ENCODE measurements at places on chromosomes 4 and X. TPM values are rescaled to one million over a fixed set of nuclear protein-coding genes. Genes with fewer than 3 reads are reported as not detected.

DNA sequence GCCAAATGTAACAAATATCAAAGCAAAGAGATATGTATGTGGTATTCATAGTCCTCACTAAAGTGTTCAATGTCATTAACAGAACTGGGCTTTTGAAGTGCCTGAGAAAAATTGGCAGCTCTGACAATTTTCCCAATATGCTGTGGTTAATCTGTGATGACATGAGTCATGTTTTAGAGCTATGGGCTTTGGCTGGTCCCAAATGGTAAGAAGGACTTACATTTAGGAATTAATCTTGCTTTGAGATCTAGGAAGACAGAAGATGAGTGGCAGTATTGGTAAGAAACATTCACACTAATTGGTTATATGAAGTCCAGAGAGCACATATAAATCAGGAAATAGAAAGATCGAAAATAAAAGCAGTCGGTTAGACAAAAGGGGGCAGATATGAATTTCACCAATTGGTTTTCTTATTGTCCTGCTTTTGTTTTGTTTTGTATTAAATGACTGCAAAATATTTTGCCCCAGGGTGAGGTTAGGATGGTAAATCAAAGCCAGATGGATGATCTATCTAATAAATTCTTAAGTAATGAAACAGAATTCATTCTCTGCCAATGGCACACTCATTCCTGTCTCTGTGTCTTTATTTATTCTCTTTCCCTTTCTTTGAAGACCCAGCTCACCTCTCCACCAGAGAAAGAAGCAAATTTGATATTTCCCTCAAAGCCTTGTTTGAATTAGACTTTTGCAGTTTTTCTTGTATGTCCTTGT, 993.1 kb downstream of the RPA4 start:
- no peak for DNase-seq

GRCh38 chr4:180542445-180543100, 1700.6 kb upstream of the TENM3 start:
- peak; percentile 18 for DNase-seq

GRCh38 chr4:125772680-125773079, 457.9 kb downstream of the FAT4 start:
- no peak for DNase-seq

GRCh38 chrX:10571260-10571659, 49.1 kb downstream of the MID1 start:
- peak; percentile 39 for DNase-seq

DNA sequence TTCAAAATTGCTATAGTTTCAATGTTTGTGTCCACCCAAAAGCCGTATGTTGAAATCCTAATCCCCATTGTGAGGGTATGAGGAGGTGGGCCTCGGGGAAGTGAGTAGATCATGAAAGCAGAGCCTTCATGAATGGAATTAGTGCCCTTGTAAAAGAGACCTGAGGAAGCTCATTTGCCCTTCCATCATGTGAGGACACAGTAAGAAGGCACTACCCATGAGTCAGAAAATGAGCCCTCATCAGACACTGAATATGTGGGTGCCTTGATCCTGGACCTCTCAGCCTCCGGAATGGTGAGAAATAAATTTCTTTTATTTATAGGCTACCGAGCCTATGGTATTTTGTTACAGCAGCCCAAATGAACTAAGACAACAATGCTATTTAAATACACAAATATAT, 57.7 kb upstream of the EFHC2 start:
- DNase-seq: no peak

DNA sequence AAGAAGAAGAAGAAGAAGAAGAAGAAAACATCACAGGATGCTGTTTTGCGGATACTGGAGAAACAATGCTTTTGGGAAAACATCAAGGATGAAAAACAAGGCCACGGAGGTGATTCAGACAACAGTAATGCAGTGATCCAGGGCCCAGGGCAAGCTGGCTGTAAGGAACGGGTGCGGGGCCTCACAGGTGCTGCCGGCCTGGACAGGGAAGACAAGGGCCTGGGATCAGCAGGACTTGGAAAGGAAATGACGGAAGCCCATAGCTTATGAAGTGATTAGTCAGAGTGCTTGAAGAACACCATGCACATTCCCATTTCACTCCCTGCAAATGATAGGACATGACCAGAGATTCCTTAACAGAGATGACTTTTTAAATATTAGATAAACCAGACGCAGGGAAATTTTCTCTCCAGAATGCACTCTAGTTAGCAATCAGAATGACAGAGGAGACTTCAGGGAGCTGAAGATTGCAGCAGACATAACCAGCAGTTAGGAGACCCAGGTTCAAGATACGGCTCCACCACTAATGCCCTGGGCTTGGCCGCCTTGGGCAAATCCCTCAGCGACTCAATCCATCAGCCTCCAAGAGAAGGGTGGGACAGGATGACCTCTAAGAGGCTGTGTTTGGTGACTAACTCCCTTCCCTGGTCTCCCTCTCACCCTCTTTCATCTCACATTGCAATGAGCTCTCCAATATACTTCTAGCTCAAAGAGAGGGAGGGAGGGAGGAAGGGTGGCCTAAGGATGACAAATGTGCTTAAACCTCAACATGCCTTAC, 54.1 kb downstream of the APBB2 start:
- peak; percentile 44 for DNase-seq

GRCh38 chrX:63922221-63922620, 137.2 kb upstream of the ARHGEF9 start:
- peak; percentile 47 for DNase-seq

DNA sequence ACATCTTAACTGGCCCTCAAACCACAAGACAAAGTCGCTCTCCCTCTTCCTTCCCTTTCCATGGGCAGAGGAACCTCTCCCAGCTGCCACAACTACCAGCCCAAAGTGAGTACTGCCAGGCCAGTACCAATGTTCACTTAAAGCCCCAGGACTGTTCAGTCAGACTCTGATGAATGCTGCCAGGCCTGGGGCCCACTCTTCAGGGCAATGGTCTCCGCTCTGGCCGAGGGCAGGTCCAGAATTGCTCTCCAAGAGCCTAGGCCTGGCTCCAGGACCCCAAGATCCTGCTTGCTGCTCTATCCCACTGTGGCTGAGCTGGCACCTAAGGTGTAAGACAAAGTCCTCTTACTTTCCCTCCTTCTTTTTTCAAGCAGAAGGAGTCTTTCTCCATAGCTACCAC, 790.9 kb downstream of the KLHL13 start:
- no peak for DNase-seq

GRCh38 chrX:3788494-3789233, 75.2 kb upstream of the PRKX start:
- no peak for DNase-seq

DNA sequence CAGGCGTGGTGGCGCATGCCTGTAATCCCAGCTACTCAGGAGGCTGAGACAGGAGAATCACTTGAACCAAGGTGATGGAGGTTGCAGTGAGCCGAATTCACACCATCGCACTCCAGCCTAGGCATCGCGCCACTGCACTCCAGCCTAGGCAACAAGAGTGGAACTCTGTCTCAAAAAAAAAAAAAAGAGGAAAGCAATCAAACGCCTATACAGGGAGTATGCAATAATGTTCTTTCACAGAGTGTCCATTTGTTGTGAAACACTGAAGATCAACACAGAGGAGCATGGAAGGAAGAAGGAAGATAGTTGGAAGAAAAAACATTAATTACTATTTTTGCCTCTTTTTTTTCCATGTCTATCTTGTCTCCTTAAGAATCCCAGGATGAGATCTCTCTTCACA, 113.4 kb downstream of the FBXO8 start:
- no peak for DNase-seq

- DNase-seq: no peak
These were observed 691 bp downstream of the MAGED1 start for GRCh38 chrX:51893931-51894696.

- DNase-seq: peak; percentile 2
These were observed 69.3 kb downstream of the NBDY start for GRCh38 chrX:56798339-56798711.

- no peak for DNase-seq
These were observed 178.3 kb downstream of the OPHN1 start for GRCh38 chrX:68254738-68255645.

- DNase-seq: no peak
These were observed 1.7 kb downstream of the PDGFC start for GRCh38 chr4:156969911-156970310.

GRCh38 chrX:133838761-133839676, 146.4 kb downstream of the GPC3 start:
- peak; percentile 43 for DNase-seq

DNA sequence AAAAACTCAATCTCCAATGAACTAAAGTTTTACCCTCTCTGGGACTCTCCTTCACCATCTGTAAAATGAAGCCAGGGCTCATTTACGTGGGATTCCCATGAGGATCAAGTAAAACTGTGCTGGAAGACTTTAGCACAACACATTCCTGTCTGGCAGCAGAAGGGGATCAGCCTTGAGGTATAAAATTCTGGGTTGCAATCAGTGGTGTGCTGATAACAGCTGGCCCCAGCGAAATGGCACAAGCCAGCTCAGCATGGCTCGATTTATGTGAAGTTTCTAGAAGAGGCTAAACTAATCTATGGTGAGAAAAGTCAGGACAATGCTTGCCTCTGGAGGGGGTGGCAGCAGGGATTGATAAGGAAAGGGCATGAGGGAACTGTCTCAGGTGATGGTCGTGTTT, 28.4 kb downstream of the ZNF630 start:
- no peak for DNase-seq

DNA sequence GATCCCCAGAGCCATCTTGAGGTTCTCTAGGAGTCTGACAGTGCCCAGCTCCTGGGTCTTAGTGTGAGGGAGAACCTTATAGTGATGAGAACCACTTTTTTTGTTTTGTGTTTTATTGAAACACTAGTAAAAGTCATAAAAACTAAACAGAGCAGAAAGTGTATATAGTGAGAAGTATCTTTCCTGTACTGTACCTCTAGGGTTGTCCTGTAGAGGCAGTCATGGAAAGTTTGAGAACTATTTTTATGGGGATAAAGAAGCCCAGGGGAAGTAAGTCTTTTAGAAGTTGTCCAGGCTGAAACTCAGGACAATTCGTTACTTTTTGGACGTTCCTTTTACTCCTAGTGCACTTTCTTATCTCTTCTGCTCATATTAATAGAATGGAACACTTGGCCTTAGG, 40.9 kb downstream of the ADH5 start:
- no peak for DNase-seq

GRCh38 chr4:140222171-140222570, 68.2 kb upstream of the MAML3 start:
- no peak for DNase-seq

- no peak for DNase-seq
These were observed 5.3 kb downstream of the KIT start for GRCh38 chr4:54662901-54663585.

GRCh38 chr4:95599777-95600400, 51.1 kb upstream of the UNC5C start:
- no peak for DNase-seq

- DNase-seq: no peak
These were observed 178.9 kb downstream of the MGST2 start for GRCh38 chr4:139844459-139845036.

DNA sequence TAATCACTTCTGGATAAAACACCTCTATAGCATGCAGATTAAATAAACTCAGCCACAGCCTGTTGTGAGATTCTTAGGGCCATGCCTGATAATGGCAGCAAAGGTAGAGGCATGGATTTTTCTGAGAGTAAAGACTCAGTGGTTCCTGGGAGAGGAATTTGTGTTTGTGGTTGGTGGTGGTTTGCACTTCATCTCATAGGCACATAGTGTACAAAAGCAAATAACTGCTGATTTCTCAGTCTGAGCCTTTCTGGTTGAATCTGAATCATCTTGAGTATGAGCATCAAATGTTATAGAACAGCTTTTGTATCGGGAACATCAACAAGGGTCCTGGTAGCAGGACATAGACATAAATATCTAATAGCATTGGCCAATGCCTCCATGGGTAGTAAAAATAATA, 274.3 kb downstream of the FRMPD4 start:
- no peak for DNase-seq

- DNase-seq: no peak
These were observed 61.7 kb downstream of the MAML3 start for GRCh38 chr4:140092094-140092851.

GRCh38 chr4:2248044-2248780, 6.3 kb upstream of the HAUS3 start:
- DNase-seq: peak; percentile 22

- no peak for DNase-seq
These were observed 33.4 kb upstream of the RBM47 start for GRCh38 chr4:40662962-40663604.

DNA sequence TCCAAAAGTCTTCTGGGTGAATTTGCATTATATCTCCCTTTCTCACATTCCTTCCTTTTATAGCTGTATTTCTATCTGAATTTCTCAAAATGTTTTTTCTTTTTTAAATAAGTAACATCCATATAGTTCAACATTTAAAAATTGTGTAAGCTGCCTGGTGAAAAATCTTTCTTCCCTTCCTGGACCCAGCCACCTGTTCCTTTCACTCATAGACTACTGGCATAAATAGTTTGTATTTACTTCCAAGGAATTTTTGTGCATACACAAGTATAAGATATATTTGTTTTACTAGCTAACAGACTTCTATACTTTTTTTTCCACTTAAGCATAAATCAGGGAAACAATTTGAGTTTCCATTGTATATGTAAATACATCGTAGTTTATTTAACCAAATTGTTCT, 35.7 kb downstream of the PACRGL start:
- DNase-seq: no peak

- no peak for DNase-seq
These were observed 2.3 kb upstream of the EMD start for GRCh38 chrX:154376774-154377173.

DNA sequence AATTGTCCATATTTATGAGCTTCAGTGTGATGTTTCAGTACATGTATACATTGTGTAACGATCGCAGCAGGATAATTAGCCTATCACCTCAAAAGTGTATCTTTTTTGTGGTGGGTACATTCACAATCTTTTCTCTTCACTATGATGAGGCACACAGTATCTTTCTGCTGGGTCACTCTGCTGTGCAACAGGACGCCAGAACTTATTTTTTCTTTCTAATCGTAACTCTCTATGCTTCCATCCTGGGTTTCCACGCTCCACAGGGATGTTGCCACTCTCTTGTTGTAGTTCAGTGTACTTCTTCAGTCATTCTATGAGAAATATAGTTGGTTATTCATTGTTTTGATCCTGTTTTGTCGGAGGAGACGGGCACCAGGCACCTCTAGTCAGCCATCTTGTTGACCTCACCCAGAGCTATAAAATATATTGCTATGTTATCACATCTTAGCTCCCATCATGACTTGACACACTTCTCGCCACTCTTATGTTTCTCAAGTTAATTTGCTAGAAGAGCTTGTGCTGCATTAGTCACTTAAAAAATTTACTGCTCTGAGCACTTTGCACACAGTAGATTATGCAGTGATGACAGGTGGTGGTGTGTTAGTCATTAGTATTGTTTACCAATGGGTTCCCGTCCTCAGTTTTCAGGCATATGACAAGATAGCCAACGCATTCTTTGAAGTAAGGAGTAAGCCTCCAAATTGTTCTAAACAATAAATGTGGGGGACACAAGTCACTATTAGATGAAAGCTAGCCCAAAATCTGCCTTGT, 1002.7 kb upstream of the PCDH7 start:
- no peak for DNase-seq

- DNase-seq: no peak
These were observed 74.2 kb upstream of the CT45A1 start for GRCh38 chrX:135639066-135639780.

GRCh38 chrX:19747652-19748610, 139.5 kb downstream of the SH3KBP1 start:
- no peak for DNase-seq

GAGE12F gene
- total RNA-seq: not detected

PDGFRA gene
- 18.0 TPM for total RNA-seq

ZNF711 gene
- total RNA-seq: 9.3 TPM

IL13RA2 gene
- not detected for total RNA-seq

FGF2 gene
- 42.9 TPM for total RNA-seq

F8 gene
- total RNA-seq: 3.7 TPM
